Endothelial cell of umbilical vein (primary cell): ENCODE measurements at places on chromosomes 6 and 20. TPM values are rescaled to one million over a fixed set of nuclear protein-coding genes. Genes with fewer than 3 reads are reported as not detected.

DNA sequence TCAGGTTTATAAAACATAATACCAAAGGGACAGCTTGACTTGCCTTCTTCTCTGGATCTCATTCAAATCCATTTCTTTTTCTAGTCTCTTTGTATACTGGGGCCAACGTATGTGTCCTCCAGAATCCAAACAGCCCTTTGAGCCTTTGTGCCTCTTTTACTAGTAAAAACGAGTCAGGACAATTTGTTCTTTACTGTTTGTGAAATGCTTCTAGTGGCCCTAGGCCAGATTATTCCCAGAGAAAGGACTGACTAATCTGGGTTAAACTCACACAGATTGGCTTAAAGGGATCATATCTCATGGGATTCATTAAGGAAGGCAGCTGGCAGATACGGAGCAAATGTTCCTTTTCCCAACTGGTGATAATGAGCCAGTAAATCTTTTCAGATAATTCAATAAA, 32.1 kb upstream of the MANEA start:
- no peak for DNase-seq

GRCh38 chr6:157887892-157888291, 64.8 kb downstream of the SNX9 start:
- DNase-seq: no peak

DNA sequence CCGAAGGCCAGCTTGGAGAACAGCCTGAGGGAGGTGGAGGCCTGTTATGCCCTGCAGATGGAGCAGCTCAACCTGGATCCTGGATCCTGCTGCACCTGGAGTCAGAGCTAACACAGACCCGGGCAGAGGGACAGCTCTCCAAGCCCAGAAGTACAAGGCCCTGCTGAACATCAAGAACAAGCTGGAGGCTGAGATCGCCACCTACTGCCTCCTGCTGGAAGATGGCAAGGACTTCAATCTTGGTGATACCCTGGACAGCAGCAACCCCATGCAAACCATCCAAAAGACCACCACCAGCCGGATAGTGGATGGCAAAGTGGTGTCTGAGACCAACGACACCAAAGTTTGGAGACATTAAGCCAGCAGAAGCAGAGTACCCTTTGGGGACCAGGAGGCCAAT, 223.5 kb upstream of the ID4 start:
- DNase-seq: no peak

GRCh38 chr6:72653026-72653425, 31.2 kb downstream of the KCNQ5 start:
- no peak for DNase-seq

DNA sequence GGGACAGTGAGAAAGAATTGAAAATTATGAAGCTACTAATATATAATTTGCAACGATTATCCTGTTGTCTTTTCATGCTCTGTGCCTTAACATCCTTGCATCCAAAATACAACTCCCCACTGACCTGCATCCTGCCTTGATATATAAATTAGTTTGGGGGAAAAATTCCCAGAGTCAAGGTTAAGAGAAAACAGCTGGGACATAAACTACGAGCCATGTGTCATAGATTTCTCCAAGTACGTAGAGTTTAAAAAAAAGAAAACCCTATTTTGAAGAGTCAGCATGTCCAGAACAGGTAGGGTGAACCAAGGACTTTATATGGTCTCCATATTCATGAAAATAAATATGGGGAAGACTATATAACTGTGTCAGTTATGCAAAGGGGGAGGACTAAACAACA, 123.8 kb upstream of the MARCKS start:
- DNase-seq: no peak

GRCh38 chr6:624979-625378, 31.9 kb downstream of the HUS1B start:
- DNase-seq: peak; percentile 7

DNA sequence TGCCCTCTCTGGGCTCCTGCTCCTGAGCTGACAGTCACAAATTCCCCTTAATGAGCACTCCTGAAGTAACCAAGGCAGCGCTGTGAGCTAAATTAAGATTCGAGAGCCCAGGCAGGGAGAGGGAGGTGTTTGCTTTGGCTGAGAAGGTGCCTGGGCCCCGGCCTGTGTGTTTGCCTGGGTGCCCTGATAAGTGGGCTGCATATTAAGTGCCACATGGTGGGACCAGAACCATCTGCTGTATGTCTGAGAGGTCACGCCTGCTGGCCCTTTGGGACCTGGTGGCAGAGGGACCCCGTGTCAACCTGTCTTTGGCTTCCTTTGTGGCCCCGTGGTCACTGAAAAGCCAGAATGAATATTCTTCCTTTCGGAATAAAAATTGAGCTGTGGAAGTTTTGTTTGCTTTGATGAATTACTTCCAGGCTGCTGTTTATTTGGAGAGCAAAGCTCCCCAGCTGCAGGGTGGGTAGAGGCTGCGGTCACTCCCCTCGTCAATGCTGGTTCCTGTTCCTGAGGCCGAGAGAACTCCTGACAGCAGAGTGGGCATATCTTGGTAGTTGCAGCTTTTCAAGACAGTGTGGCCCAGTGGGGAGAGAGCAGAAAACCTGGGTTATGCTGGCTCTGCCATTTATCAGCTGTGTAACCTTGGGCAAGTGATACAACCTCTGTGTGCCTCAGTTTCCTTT, 17.5 kb upstream of the KCNK16 start:
- DNase-seq: no peak

DNA sequence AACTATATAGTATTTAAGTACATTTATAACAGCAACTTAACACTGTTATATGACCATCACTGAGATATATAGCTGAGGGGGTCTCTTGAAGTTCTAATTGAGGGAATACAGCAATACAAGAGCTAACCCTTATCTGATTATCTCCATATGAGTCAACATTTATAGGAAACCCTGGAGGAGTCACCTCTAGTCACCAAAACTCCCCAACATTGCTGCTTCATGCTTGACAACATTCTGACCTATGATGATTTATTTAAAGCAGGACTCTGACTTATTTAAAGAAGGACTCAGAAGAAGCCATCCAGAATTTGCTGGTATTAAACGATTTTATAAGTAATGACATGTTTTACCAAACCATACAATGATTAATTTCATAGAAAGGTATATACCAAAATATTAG, 182.6 kb upstream of the NOX3 start:
- DNase-seq: no peak

- DNase-seq: no peak
Observed at GRCh38 chr6:125203395-125203794, 49.8 kb downstream of the TPD52L1 start.

GRCh38 chr6:42431356-42431755, 20.4 kb downstream of the TRERF1 start:
- no peak for DNase-seq

DNA sequence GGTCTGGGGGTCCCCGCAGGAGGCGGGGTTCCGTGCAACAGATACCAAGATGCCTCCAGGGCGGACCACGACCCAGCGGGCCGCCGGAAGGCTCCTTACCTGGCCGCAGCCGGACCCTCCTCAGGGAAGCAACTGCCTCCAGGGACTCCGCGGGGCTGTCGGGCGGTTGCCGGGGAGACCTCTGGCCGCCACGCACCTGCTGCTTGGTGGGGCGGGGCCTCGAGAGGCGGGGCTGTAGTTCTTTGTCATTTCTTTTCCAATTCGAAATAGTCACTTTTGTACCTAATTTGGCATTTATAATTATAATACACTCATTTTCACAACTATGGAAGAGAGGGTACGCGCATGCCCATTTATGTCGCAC, 647 bp downstream of the AK9 start:
- DNase-seq: no peak

DNA sequence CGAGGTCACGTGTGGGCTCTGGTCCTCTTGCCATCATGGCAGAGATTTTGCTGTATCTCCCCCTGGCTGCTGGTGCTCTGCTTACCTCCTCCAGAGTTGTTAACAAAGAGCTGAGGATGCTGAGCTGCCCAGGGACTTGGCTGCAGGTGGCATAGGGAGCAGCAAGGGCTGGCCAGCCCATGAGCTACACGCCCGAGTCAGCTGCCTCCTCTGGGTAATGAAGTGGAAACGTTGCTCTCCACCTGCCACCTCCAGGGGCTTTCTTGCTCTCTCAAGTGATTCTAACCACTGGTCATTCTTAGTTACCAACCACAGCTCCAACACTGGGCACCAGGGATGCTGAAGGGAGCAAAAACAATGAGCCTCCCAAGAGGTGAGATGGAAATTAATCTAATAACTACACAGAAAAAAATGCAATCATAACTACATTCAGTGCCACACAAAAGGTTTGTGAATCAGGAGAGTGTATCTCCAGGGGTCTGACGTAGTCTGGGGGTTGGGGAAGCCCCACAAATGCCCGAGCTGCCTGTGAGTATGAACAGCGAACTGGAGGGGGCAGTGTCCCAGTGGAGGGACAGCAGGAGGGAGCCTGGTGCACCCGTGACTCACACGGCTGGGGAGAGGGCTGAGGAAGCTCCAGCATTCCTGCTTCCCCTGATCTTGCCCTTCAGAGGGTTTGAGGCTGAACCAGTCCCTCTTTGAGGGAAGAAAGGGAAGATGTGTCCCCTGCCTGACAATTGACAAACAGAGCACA, 78.7 kb downstream of the CDH26 start:
- DNase-seq: no peak

GRCh38 chr6:79461205-79461604, 76.0 kb downstream of the LCA5 start:
- DNase-seq: no peak

GRCh38 chr6:129370268-129370916, 339.6 kb downstream of the ARHGAP18 start:
- DNase-seq: peak; percentile 65

DNA sequence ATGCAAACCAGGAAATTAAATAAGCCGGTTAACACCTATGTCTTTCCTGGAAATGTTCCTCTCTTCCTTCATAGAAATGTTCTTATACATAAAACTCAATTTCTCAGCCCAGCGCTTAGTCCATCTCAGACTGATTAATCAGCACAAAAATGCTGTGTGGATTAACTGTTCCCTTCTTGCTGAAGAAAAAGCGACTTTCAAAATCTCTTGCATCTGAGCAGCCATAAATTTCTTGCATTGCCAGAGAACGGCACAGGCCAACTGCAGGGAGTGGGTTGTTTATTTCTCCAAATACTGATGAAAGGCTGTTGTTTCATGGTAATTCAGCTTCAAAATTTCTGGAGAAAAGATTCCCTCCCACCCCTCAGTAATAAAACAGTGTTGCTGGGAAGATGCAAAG, 517.6 kb downstream of the BTBD3 start:
- DNase-seq: no peak

DNA sequence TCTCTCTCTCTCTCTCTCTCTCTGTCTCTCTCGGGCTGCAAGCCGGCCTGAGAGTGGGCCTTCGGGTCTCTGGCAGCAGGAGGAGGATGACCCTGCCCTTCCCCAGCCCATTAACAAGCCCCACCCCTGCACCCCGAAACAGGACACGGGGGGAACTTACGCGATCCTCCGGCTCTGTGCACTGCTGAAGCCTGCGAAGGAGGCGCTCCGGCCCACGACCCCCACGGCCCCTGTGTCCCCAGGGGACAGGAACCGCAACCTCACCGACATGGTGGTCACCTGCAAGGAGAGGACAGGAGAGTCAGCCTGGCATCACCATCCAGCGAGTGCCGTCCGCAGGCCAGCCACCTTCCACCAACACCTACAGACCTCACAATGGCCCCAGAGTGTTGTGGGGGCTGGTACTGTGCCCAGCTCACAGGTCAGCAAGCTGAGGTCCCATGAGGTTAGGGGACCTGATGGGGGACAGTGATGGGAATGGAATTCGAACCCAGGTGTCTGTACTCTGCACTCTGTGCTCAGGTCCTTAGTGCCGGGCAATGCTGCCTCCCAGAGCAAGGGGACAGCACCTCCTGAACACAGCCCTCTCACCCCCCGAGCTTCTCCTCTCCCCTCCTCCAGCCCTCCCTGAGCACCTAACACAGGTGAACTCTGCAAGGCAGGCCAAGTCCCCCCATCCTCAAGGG, 60.6 kb downstream of the RIPOR3 start:
- DNase-seq: no peak

Gene ARMH2
- not detected in 2 replicates for polyA plus RNA-seq

GRCh38 chr6:52759085-52759484, 4.2 kb downstream of the GSTA2 start:
- DNase-seq: no peak

DNA sequence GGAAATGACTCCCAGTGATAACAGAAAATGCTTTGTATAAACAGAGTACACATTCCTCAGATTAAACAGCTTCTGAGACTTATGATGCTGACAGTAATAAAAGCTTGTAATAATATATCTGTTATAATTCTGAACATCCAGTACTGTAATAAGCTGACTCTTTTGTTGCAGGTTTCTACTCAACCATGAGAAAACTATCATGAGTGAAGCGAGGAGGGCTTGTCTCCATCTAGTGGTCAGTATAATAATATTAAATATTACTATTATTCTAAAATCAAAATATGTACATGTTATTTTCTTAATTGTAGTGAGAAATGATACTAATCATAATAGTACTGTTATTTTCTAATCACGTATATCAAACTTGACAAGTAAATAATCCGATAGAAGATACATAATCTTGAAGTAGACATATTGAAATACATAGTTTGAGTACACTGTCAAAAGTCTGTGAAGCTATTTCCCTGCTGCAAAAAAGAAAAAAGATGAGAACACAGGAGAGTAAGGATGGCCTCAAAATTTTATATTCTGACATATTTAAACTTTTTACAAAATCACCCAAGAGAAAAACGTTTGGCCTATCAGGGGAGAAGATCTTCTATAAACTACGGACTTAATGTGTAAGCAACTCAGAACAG, 183.1 kb downstream of the MOXD1 start:
- DNase-seq: peak; percentile 63

GRCh38 chr6:163943607-163944385, 529.3 kb downstream of the QKI start:
- DNase-seq: no peak

Gene SYNGAP1
- polyA plus RNA-seq: 7.3 and 7.9 TPM in 2 replicates

GRCh38 chr20:53165452-53165851, 193.3 kb downstream of the TSHZ2 start:
- no peak for DNase-seq

DNA sequence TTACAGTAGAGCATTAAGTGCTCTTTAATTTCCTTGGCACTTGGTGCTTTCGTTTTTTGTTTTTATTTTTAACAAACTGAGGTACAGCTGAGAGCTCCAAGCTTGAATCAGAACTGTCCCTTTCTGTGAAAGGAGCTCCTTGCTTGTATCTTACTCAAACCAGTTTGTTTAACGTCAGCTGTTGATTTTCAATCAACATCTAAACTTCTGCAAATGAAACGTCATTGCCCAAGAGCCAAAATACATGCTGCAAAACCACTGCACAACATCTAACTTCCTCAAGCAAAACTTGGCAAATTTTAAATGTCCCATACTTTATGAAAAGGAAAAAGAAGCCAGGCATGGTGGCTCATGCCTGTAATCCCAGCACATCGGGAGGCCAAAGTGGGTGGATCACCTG, 15.2 kb downstream of the VNN2 start:
- no peak for DNase-seq

GRCh38 chr20:24662322-24662721, 192.9 kb downstream of the SYNDIG1 start:
- no peak for DNase-seq

- peak; percentile 34 for DNase-seq
Observed at GRCh38 chr6:75282706-75283105, 1.9 kb downstream of the TMEM30A start.
